ENCODE measurements at places on chromosomes 5 and 9.
A peak's percentile ranks its signal among the peaks of the same experiment; 100 is the strongest.

DNA sequence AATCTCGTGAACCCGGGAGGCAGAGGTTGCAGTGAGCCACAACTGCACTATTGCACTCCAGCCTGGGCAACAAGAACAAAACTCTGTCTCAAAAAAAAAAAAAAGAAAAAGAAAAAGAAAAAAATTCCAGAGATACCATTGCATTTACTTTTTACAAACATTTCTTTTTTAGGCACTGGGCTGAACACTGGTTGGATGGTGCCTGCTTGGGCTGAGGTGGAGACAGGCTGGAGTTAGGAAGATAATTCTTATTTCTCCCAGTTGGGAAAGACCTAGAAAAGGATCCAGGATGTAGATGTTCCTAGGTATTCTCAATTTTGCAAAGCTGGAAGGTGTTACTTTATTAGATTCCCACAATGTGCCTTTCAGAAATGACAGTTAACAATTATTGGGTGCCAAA, 49.9 kb upstream of the JMY start:
- no peak for DNase-seq

GRCh38 chr9:27572566-27572917, 739 bp downstream of the C9orf72 start:
- peak; percentile 70 for DNase-seq

- DNase-seq: no peak
Observed at GRCh38 chr5:75993183-75993582, 90.0 kb upstream of the SV2C start.

DNA sequence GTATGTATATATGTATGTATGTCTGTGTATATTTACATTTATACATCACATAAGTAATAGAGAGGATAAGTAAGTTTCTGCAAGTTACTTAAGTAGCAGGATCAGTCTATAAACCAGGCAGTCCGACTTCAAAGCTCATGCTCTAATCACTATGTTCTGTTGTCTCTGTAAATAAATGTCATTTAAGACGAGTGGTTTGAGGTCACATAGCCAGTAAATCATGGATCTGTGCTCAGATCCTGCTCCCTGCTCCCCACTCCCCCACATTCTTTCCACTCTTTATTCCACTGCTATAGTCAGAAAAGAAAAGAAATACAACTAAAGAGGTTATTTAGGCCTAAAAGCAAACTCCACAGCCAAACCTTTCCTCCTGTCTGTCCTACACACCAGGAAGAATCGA, 90.4 kb downstream of the SERINC5 start:
- no peak for DNase-seq

DNA sequence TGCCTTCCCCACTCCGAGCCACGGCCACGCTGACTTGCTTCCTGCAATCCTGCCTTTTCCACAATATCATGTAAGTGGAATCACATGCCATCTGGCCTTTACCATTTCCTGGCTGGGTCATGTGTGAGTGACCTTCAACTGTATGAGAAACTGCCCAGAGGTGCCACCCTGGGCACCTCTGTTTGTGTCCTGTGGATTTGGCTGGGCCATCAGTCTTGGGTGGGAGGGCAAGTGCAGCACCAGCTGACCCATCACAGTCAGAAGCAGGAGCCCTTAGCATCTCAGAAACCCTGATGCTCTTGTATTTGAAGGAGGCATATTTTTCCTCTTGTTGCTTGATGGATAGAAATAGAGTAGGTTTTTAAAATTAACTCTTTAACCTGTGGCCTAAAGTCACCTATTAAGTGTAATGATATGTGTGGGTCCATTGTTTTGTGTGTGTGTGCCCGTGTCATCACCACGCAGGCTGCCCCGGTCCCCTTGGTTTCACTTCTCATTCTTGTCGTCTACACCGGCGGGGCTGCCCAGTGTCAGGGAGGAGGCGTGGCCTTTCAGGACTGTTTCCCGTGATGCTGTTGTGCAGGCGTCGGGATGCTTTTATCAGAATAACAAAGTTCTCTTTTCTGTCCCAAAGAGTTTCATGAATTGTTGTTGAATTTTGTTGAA, 52.1 kb upstream of the CACNA1B start:
- no peak for DNase-seq

DNA sequence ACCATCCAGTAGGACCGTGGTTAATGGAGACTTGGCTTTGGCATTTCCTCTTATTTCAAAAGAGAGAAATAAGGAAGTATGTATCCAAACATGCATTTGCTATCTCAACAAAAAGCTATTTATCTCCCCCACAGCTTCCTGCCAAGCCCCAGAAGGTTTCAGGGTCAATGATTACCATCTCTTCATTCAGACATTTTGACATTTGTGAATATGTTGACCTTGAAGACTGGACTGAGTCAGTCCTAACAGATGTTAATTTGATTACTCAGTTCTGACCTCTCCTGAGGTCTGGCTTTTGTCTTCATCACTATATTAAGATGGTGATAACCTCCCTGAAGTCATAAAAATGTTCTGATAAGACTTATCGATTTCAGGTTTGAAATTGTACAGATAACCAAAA, 479.4 kb downstream of the AGTPBP1 start:
- DNase-seq: no peak

- no peak for DNase-seq
Observed at GRCh38 chr5:148831590-148832565, 5.5 kb downstream of the ADRB2 start.

DNA sequence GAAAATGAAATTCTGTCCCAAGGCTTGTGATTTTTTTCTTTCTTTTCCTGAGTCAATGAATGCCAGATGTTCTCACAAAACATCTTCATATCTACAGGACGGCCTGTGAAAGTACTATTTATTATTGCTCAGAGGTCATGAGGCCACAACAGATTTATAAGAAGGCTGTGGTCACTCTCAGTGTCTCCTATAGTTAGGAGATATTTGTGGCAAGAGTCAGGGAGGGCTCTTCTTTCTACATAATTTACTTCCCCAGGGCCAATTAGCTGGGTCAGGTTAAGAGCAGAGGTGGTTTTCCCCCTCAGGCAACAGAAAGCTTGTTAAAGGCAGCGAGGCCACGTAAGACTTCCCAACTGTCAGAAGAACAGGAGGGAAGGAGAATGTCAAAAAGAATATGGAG, 248.7 kb downstream of the SLIT3 start:
- DNase-seq: no peak

- DNase-seq: no peak
Observed at GRCh38 chr5:109697339-109697738, 7.6 kb downstream of the MAN2A1 start.

- no peak for DNase-seq
Observed at GRCh38 chr9:127558581-127559246, 53.4 kb upstream of the STXBP1 start.

- peak; percentile 93 for DNase-seq
Observed at GRCh38 chr5:42994555-42995359, 45.4 kb downstream of the ANXA2R start.

- DNase-seq: no peak
Observed at GRCh38 chr9:93955111-93955980, at the start of gene BARX1. BARX1 (minus strand) TSS chr9:93955355; CDS start chr9:93955146, 209 bp downstream.

DNA sequence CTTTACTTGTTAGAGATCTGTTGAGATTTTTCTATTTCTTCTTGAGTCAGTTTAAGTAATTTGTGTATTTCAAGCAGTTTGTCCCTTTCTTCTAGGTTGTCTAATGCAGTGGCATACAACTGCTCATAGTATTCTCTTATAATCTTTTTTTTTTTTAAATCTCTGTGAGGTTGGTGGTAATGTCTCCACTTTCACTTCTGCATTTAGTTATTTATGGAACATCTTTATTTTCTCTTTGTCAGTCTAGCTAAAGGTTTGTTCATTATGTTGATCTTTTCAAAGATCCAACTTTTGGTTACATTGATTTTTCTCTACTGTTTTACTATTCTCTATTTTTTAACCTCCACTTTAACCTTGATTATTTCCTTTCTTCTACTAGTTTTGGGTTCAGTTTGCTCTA, 13.8 kb downstream of the FOXE1 start:
- no peak for DNase-seq

DNA sequence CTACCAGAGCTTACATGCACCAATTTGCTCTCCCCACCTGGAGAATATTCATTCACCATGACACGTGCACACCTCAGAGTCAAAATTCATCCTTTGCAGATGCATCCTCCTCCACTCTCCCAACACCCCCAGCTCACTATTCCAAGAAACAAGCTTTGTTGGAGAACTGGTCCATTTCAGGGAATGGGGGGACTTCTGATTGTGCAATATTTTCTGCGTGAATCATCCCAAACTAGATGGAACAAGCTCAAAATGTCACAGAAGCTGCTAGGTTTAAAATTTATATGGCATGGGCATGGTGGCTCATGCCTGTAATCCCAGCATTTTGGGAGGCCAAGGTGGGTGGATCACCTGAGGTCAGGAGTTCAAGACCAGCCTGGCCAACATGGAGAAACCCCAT, 3.6 kb downstream of the GLDC start:
- DNase-seq: no peak

- DNase-seq: no peak
Observed at GRCh38 chr9:137645211-137645610, 26.4 kb downstream of the EHMT1 start.

DNA sequence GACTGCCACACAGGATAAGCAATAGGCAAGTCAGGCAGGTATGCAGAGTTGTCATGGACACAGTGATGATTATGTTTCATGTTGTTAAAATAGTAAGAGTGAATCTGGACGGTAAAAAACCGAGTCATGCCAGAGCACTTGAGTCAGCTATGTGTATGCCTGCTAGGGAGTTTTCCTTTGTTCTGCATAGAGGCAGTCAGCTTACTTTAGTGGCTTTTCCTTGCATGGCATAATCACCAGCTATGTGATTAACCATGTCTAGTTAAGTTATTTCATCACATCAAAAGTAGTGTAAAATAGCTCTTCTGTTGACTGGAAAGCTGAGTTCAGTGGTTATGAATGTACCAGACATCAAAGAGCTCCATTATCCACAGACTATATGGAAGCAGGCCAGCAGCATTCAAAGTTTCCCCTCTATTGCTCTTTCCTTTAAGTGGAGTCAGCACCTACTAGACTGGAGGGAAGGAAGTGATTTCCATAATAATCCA, 989.8 kb downstream of the TLE1 start:
- DNase-seq: no peak

GRCh38 chr5:16855485-16855884, 80.6 kb downstream of the MYO10 start:
- DNase-seq: no peak

- DNase-seq: no peak
Observed at GRCh38 chr5:113043491-113043931, 66.9 kb downstream of the DCP2 start.

DNA sequence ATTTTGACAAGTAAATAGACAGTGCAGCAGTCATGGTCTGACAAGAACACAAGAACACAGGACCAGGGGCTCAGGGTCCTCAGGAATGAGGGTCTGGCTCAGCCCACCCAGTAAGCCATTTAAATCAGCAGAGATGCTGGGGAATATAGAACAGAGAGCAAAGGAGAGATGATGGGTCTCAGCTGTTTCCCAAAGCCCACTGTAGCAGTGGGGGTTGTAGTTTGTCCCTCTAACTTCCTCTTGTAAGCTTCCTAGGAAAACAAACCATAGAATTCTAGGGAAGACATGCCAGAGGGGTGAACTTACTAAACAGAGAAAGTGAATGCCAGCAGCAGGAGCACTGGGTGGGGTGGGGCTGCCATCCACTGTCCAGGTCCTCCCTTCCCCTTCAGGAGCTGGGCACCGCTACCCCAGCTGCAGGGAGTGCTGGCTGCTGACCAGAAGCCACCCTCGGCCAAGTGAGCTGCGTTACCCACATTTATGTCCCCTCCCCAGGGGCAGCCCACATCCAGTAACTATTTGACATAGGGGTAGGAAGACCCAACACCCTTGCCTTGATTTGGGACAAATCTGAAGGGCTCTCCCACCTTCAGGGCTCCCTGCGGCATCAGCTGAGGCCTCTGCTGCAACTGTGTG, 41.6 kb downstream of the GABBR2 start:
- no peak for DNase-seq

GRCh38 chr9:119368681-119369581, at the start of gene BRINP1:
BRINP1 (minus strand) TSS chr9:119369435; CDS start chr9:119313355, 56,080 bp downstream.
- DNase-seq: no peak

DNA sequence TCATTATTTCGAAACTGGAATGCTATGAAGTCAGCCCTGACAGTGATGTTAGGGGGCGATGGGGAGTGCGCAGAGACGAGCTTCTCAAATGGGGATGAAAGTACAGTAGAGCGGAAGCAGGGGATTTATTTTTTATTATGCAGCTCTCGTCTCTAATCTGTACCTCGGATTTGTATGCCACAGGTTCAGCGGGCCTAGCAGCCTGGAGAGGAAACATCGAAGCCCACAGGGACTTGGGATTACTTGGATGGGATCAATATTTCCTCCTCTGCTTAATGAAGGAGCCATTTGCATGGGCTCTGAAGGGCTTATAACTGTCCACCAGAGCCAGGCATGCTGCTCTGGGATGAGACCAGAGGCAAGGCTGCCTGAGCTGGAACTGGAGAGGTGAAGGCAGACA, 133.5 kb upstream of the RAPGEF1 start:
- DNase-seq: no peak

DNA sequence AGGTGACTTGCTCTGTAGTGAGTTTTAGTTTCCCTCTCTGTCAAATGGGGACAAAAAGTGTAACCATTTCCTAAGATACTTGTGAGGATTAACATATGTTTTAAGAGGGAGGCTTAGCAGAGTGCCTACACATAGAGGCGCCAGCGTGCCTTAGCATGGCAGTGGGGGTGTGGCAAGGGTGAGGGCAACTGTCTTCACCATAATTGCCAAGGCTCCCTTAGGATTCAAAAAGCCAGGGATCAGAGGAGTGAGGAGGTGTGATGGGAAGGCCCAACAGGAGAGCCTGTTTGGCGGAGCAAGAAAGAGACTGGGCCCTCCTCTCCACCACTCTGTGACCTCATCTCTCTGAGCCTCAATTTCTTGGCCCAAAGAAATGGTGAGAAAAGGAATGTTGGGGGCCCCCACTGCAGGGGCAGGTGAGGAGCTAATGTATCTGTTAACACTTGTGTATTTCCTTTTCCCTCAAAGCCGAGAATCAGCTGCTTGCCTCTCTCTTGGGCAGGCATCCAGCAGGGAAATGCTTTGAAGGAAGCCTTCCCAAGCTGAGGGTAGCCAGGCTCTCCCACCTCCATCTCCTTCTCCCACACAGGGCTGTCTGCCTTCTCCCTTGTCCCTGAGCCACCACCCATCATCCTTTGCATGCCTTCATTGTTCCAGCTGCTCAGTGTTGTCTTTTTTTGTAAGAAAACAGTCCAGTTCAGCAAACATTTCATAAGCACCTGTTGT, 76.0 kb downstream of the DAB2IP start:
- no peak for DNase-seq

GRCh38 chr9:133572821-133573361, 36.3 kb downstream of the FAM163B start:
- no peak for DNase-seq

- DNase-seq: no peak
Observed at GRCh38 chr5:111235635-111236034, 11.5 kb downstream of the CAMK4 start.

DNA sequence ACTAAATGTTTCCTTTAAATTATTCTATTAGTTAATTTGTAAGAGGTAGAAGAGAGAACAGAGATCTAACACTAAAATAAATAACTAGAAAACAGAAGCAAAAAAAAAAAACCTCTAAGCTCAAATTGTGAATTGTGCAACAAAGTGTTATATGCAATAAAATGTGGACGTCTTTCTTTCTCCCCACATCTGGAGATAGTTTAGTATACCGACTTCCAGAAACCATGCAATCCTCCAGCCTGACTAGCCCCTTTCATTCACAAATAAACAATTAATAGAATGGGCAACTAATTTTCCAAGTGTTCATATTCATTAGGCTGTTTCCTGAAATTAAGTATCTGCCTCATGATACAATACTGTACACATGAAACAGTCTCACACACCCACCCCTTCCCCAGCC, 258.5 kb downstream of the BNC2 start:
- DNase-seq: no peak

GRCh38 chr9:109602987-109603386, 104.9 kb upstream of the PTPN3 start:
- DNase-seq: no peak

- DNase-seq: no peak
Observed at GRCh38 chr5:177410575-177410974, 1.2 kb upstream of the F12 start.

All from CD4-positive, alpha-beta T cell treated with Interleukin-12 subunit alpha and Interleukin-12 subunit beta, for 1 hour (primary cell).